Activated CD4-positive, alpha-beta T cell treated with anti-CD3 and anti-CD28 coated beads for 1 hour (primary cell): ENCODE measurements at places on chromosomes 5 and 9.

DNA sequence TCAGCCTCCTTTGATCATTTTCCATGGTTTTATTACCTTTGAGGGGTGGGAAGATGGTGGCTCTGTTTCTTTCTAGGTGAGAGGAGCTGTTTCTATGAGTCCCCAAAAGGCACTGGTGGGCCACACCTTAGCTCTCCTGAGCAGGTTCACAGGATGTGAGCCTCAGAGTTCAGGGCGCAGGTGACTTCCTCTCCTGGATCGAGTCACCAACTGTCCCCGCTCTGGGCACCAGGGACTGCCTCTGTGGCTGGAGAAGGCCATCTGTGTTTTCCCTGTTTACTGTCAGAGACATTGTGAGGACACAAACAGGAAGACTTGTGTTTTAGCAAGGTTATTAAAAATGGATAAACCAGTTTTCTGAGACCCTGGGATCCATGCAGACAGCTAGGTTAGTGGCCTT lies 68.5 kb downstream of the IL31RA start:
- no peak for DNase-seq

DNA sequence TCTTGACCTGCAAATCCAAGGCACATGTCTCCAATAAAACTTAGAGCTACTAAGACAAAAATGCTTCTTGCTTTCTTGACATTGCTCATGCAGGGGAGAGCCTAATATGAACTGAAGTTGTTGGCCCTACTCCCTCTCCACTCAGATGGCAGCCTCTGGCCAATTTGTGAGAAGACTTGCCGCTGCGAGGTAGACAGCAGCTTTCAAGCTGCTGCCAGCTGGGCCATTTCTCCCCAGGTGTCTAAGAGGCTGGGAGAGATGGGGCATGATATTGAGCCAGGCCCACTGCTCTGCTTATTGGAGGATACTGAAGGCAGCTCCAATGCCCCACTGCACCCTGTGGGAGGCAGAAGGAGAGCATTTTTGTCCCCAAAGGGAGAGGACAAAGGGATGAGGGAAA lies 380.5 kb downstream of the RASEF start:
- no peak for DNase-seq

DNA sequence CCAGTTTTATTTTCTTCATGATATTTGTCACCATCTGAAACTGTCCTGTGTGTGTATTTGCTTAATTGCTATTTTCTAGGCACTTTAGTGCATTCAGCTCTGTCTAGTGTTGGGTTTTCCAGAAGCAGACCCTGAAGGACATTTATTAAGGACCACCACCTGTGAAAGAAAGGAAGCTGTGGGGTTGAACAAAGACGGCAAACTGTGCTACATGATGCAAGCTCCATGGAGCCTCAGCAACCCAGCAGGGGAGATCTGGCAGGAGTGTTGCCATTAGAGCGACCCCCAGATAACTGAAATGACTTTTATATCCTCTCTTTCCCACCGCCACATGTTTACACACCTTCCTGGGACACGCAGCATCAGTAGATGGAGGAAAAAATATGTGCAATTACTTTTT lies 125.5 kb downstream of the GABRB2 start:
- no peak for DNase-seq

- DNase-seq: no peak
Measured at GRCh38 chr9:78248635-78249034, 12.8 kb downstream of the CEP78 start.

- DNase-seq: no peak
Measured at GRCh38 chr5:65050140-65050539, 281.4 kb downstream of the CWC27 start.

- no peak for DNase-seq
Measured at GRCh38 chr9:94677929-94678328, 38.6 kb upstream of the FBP1 start.

GRCh38 chr9:27165068-27165467 lies 56.0 kb downstream of the TEK start:
- no peak for DNase-seq

GRCh38 chr9:128771094-128771721 lies 519 bp downstream of the ZER1 start:
- no peak for DNase-seq

GRCh38 chr5:127936439-127936972 lies 147.1 kb upstream of the SLC12A2 start:
- no peak for DNase-seq

DNA sequence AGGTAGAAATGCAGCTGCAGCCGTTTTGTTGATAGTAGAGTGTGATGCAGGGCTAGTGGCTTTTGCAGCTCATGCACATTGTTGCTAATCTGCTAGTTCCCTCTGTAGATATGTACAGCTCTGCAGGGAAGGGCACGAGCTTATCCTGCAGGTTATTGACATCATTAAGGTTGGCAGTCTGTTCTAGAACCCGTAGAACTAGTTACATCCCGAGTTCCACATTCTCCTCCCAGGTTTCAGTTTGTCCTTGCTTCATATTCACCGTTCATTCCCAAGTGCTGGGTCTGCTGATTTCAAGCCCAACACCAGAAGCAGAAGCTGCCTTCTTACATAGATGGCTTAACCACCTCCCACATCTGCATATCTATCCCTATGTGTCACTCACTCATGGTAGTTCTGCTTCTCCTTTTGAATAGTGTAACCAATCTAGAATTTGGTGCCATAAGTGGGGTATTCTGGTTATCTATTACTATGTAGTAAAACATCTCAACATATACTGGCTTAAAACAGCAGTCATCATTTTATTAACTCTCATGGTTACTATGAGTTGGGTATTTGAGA lies 38.1 kb downstream of the CRHBP start:
- no peak for DNase-seq

GRCh38 chr9:133210609-133211008 lies 1.6 kb upstream of the OBP2B start:
- no peak for DNase-seq

- no peak for DNase-seq
Measured at GRCh38 chr9:105066275-105066865, 138.4 kb upstream of the ABCA1 start.

- DNase-seq: no peak
Measured at GRCh38 chr9:105854026-105854782, 159.9 kb downstream of the TMEM38B start.

DNA sequence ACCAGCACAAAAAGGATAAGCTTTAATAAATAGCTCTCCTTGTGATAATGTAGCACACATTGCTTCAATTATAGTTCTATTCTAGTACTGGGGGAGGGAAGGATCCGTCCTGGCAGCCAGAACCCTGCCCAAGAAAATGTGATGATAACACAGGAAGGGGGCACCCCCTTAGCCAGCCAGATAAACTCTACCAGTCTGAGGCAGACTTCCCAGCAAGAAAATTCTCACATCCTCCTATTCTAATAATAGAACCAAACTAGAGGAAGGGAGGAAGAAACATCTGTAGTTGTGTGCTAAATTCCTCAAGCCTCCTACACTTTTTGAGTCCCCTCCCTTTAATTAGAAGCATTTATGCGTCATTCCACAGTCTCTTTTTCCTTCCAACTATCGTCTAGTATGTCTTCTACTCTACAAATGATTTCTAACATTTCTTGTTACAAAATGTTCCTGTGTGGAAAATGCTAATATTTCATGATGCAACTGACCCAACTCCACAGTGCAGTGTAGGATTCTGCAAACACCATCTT lies 261.0 kb downstream of the SEMA5A start:
- DNase-seq: no peak

DNA sequence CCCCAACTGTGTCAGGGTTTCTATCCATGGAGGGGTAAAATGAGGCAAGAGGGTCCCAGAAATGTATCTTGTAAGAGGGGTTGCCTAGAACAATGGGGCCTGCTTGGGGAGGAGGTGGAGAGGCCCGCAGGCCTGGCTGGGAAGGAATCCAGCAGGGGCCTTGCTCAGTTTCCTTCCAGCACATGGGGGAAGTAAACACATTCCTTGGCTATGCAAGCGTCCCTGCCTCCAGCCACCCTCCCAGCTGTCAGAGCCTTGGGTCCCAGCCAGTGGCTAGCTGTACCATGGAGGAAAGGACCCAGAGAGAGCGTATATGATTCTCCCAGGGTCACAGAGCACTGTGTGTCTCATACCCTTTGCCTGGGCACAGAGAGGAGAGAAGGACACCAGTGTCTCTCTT lies 71.1 kb upstream of the IL17B start:
- DNase-seq: no peak

DNA sequence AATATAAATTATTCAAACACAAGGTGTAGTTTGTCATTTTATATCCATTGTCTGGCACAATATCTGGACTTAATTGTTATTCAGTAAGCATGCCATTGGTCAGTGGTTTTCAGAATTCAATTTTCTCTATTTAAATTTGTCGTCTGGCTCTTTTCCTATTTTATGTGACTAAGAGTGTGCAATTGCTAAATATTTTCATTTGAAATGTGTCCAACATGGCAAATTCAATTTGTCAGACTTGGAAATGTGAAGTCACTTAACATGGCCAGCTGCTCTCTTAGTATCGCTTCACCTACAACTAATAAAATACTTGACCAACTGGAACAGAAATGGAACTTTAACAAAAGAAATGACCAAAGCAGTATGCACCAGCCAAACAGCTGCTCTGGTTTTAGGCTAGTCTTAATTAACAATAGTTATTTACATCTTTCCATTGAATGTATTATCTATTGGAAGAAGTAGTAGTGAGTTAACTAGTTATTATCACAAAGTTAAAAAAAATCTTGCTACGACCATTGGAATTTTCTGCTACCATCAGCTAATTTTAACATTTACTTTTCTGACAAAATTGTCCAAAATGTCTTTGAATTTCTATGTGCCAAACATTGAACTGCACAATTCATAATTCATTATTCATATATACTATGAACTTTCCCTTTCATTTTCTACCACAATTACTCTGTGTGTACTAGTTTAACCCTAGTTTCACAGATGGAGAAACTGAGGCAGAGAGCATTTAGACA lies 720.7 kb upstream of the FAM174A start:
- DNase-seq: no peak

- no peak for DNase-seq
Measured at GRCh38 chr9:103755986-103756385, 338.1 kb upstream of the SMC2 start.

DNA sequence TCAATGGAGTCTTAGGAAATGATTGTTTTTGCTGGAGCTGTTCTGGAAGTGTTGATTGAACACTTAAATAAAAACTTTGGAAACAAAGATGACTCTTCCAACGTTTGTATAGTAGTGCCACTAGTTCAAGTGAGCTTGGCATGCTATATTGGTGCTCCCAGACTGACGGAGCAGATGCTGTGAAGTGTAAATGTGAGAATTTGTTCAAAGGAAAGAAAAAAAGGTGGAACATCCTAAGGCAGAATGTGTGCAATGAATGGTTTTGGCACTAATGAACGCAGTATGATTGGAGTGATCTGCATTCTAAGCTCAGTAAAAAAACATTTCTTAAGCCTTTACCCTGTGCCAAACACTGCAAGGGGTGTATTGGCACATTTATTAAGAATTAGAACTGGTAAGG lies 69.8 kb downstream of the ZNF474 start:
- no peak for DNase-seq

DNA sequence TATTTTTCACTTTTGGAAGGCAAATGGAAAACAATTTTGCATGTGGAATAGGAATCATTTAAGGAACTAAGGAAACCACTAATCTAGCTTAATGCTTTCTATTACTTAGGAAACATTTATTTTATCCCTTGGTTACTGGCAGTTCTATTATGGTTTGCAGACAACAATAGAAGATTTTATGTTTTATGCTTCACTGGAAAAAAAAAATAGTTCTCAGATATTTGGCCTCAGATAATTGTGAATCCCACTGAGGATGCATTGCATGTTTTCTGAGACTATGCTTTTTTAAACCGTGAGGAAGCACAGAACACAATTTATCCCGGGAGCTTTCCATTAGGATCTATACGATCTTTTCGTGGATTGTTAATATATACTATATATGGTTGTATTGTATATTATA lies 356.9 kb downstream of the CSNK1G3 start:
- DNase-seq: no peak
